Activated T-cell treated with anti-CD3 and anti-CD28 coated beads, Interleukin-2, amount 50 U/mL, for 72 hours (primary cell): ENCODE measurements at places on chromosomes 1 and 21.

DNA sequence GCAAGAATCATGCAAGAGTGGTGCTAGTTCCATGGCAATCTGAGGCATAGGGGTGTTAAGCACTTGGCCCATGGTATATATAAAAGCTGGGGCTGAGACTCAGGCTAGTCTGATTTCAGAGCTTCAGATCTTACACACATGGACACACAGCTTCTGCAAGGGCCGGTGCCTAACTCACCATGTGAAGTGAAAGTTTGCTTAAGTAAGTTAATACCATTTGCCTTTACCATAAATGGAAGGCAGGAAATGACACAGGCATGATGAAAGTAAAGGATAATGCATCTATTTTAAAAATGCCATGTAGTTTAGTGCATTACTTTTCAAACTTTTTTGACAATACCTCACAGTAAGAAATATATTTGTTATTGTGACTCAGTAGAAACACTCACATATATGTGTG, 122.6 kb downstream of the KCNJ6 start:
- DNase-seq, result no peak

DNA sequence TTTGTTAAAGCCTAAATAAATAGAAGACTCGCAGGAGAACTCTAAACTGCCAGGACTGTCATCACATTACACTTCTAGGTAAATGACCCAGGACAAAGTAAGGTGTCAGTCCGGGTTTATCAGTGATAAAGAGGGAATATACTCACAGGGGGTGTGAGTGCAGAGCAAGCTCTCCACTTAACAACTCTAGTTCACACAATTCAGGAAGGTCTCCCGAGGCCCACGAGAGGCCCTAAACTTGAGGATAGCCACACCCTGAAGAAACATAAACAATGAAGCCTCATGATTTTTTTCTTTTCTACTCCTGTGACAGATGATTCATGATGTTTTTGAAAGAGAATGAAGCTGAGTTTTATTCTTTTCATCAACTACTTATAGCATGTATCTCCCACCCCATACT, 65.6 kb upstream of the EXO1 start:
- DNase-seq, result no peak

DNA sequence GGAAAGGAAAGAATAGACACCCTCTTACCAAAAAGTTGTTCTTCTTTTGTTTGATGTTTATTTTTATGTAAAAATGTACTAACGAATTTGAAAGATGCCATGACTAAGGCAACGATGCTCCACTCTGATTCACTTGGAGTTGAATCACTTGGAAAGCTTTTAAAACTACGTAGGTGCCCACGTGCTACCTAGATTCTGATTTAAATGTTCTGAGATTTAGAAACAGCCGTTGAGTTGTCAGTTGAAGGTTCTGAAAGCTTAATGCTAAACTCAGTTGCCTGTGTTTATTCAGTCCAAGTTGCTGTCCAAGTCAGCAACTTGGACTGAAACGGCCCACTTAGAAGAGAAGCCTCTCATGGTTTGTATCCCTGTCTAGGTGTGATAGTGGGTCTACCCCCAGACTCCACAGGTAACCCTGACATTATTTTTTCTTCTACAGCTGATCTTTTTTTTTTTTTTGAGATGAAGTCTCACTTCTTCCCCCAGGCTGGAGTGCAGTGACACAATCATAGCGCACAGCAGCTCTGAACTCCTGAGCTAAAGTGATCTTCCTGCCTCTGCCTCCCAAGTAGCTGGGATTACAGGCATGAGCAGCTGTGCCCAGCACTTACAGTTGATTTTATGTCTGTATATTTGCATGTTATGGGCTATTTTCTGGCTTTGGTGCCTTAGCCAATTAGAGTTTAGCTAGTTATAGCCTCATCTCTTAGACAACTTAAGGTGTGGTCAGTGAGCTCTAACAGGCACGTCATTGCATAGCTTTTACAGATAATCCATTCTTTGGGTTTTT, 1.4 kb upstream of the VAMP4 start:
- DNase-seq, result peak; percentile 8

DNA sequence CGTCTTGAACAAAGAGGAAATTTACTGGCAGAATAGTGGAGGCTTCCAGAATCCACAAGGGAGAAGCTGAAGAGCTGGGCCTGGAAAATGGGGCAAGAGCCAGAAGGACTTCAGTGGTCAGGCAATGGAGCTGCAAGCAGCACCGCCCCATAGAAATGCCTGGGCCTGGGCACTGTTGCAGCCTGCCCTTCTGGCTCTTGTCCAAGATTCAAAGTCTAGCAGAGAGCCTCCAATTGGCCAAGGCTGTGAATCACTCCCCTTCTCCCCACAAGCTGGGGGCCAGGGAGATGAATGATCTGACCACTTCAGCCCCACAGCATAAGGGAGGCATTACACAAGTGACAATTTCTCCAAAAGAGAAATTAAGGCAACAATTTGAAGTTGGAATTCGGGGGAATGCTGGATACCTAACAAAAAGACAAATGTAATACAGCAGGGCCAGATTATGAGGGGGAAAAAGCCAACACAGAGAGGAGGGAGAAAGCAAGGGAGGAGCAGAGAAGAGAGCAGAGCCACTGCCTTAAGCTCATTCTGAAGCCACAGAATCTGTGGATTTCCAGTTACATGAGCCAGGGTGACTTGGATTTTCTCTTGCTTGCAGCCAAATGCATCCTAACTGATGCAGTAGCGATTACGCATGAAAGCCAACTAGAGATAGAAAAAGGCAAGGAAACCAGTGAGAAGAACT, 80.3 kb downstream of the LRIG2 start:
- DNase-seq, result no peak

- no peak for DNase-seq
Measured at GRCh38 chr1:151668090-151668489, 48.5 kb downstream of the CELF3 start.

DNA sequence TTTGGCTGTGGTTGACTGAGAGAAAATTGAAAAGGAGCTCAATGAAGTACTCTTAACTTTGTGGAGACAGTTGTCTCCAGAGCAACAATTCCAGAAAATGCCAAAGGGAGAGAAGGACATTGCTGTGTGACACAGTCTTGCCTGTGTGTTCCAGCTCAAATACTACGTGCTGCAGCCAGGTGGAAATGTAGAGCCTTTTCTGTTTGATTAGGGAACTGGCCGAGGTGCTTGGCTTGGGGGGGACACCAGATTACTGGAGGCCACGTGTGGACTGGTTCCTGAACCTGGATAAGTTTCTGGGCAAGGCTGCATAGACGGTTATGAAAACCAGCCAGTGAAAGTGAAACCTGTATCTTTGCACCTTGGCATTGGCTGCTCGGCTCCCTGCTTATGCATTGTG, 217.9 kb downstream of the CTH start:
- DNase-seq, result no peak

DNA sequence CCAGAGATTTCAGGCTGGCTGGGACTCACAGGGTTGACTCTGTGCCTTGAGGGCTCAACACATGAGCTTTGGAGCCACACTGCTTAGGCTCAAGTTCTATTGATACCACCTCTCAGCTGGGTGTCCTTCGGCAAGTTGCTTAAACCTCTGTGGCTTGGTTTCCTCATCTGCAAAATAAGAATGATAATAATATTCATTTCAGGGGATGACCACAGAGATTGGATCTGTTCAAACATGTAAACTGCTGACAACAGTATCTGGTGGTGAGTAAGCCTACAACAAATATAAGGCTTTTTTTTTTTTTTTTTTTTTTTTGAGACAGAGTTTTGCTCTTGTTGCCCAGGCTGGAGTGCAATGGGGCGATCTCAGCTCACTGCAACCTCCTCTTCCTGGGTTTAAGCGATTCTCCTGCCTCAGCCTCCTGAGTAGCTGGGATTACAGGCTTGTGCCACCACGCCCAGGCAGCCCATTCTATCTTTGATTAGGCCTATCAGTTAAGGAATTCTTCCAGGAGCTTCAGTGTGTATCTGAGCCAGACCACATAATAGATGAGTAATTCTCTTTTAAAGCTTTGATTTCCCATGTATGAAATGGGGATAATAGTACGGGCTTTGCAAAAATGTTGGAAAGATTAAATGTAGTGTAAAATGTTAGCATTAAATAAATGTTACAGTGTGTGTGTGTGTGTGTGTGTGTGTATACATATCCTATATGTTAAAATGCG, 437.6 kb downstream of the PRDM2 start:
- no peak for DNase-seq

DNA sequence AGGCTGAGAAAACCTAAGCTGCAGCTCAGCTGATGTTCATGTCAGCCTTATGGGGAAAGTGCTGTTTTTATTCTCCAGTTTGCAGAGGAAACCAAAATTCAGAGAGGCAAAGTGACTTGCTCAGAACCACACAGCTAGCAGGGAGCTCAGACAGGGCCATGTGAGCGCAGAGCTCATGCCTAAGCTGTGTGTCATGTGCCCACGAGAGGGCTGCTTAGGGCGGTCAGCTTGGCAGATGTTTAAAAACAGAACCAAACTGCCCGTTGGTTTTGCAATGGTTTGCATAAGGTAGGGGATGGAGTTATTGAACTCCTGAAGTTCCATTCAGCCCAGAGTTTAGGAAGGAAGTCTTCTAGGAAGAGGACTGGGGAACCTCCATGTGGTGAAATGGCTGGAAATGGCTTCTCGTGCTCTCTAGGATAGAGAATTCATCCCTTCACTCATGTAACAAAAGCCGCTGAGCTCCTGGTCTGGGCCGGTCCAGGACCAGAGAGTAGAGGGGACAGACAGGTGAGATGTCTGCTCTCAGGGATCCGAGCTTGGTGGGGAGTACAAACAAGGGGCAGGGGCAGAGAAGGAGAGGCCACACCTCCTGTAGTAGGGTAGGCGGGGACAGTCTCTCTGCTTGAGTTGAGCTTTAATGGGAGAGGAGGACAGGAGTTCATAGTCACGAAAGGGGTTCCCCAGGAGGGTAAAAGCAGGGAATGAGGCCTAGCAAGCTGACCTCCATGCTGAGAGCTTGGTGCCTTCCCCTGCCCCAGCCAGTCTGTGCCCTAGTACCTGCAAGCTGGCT, 46.9 kb downstream of the ARHGEF10L start:
- DNase-seq, result no peak

GRCh38 chr1:225908773-225909172, 15.3 kb downstream of the PYCR2 start:
- DNase-seq, result no peak

- no peak for DNase-seq
Measured at GRCh38 chr1:215766521-215766920, 199.4 kb downstream of the KCTD3 start.

- no peak for DNase-seq
Measured at GRCh38 chr1:33096363-33097005, 15.5 kb downstream of the AZIN2 start.

DNA sequence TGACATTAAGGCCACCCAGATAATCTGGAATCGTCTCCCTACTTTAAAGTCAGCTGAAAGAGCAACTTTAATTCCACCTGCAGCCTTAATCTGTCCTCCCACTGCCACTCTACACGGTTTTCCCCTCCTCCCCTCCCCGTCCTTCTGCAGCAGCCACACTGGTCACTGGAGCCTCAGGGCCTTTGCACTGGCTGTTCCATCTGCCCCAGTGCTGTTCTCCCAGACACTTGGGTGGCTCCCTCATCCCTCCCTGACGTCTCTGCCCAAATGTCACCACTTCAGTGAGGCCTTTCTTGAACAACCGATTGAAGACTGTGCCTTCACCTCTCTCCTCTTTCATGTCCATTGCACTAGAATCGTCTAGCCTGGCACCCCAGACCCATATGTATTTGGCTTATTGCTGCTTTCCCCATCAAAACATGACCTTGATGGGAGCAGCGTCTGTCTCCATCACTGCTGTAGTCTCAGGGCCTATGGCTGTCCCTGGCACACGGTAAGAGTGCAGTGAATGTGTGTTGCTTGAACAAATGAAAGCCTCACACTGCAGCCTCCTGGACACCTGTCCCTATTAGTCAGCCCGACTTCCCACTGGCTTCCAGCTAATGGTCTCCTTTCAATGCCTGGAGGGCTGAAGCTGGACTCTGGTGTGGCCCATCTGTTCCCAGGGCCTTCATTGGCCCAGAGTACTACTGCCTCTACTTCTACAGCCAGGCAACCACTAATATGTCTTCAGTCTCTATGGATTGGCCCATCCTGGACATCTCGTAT, 10.6 kb upstream of the PRDM16 start:
- no peak for DNase-seq

DNA sequence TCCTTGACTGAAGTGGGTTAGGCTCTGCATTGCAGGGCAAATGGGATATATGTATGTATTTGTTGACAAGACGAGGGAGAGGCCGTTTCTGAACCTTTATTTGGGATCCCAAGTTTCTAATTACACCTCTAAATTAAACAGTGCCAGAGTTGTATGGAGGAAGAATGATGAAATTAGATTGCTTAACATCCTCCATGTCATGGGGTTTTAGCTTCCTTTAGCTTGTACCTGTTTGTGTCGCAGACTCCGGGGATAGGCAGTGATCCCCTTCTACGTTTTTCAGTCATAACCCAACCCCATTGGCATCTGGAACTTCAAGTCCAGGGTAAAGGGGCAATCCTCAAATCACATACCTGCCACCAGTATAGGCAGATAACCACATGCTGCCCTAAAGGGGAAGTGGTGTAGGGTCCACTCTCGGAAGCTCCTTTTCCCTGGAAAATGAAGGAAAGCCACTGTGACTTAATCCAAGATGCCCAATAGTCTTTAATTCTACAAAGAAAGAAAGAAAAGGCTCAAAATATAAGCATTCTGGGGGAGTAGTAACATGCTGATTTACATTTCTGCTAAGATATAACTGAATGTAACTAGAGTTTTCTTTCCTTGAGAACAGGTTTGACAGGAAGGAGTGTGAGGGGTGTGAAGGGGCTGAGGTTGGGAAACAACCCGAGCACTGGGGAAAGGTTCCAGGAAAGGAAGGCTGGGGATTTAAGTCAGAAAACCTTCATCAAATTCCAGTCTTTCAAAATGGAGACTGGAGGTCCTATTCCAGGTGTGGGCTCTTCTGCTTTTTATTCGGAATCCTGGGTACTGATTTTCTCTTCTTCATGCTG, 77.6 kb downstream of the RGL1 start:
- DNase-seq, result no peak

DNA sequence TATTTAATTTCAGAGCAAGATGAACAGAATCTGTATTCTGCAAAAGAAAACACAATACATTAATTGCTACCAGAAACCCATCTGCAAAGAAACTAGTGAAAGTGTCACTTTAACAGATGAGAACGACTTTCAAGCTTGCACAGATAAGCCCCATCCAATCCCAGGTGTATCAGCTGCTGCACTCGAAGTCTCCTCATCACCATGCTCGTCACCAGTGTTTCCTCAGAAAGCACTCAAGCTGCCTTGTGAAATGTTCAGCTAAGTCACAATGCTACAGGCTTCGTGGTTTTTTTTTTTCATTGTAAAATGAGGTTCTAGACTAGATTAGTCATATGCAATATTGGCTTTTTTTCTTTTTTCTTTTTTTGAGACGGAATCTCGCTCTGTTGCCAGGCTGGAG, 3.3 kb upstream of the TOMM20 start:
- no peak for DNase-seq

DNA sequence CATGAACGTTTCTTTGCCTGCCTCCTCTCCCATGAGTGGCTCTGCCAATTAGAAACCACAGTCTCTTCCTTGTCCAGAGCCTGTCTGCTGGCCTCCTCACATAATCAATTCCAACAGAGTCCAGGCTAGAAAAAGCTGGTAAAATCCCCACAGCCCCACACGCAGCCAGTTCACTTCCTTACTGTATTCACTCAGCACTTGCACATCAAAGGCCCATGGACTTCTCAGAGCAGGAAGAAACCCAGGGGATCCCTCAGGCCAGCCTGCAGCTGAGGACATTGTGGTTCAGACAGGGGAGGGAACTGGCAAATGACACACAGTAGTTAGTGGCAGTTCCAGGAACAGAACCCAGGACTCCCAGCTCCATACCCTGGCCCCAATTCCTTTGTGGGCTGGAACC, 171.6 kb upstream of the EDN2 start:
- no peak for DNase-seq

- DNase-seq, result peak; percentile 7
Measured at GRCh38 chr1:219812491-219813203, 115.7 kb downstream of the SLC30A10 start.
